Transverse colon (tissue), 4 donors: ENCODE measurements at places on chromosomes 7 and 10. TPM values are rescaled to one million over a fixed set of nuclear protein-coding genes. Genes with fewer than 3 reads are reported as not detected.

DNA sequence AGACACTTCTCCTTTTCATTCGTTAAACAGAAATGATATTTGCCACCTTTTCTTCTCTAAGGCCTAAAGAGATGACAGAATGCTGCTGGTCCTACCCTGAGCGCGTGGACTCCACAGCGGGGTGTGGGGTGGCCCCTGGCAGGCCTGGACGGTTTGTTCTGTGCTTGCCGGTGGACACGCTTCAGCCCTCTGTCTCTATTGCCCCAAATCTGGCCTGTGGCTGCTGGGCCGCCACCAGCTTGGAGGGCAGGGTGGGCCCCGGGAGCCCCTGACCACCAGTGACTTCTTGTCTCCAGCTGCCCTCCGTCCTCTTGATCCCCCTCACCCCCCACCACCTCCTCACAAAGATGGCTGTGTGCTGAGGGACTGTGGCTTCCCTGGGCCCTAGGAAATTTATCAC is 5.7 kb downstream of the CHST3 start:
- DNase-seq, result no peak

DNA sequence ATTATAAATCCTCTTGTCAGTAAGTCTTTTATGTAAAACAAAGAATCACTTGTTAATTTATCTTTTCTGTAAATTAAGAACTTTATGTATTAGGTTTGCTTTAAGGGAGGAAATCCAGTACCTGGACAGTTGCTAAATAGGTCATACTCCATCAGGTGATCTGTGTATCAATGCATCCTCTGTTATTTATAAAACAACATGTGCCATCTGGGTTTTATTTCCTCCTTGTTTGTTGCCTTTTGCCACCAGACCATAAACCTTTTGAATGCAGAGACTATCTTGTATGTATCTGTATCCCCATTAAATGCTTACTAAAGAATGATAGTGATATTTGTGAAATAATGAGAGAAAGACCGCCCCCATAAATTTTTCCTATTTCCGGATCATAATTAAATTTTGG is 70.0 kb downstream of the SLC35B4 start:
- DNase-seq, result no peak

DNA sequence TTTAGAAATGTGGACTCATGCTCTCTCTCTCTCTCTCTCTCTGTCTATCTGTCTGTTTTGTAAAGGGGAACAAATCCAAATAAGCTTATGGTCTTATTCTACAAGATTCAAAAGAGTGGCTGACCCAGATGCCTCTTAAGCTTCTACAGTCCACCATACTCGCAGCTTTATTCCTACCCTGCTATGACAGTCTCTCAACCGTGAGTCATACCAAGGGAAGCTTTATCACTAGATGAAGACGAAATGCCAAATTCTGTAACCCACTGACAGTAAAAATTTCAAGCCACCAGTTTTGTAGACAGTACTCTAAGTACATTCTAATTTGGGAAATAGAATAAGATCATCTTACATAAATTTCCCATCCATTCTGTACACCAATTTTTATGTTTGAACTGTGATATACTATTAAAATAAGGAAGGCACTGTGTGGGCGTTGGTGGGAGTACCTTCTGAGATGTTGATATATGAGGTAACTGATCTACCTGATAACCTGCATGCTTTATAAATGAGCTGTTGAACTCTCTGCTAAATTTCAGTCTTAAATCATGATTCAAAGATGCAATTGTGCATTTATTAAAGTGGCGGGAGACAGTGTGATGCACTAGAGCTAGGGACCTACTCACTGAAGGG is 153.2 kb downstream of the KLF6 start:
- no peak for DNase-seq

GRCh38 chr7:137994216-137994615 is 7.7 kb downstream of the CREB3L2 start:
- no peak for DNase-seq

DNA sequence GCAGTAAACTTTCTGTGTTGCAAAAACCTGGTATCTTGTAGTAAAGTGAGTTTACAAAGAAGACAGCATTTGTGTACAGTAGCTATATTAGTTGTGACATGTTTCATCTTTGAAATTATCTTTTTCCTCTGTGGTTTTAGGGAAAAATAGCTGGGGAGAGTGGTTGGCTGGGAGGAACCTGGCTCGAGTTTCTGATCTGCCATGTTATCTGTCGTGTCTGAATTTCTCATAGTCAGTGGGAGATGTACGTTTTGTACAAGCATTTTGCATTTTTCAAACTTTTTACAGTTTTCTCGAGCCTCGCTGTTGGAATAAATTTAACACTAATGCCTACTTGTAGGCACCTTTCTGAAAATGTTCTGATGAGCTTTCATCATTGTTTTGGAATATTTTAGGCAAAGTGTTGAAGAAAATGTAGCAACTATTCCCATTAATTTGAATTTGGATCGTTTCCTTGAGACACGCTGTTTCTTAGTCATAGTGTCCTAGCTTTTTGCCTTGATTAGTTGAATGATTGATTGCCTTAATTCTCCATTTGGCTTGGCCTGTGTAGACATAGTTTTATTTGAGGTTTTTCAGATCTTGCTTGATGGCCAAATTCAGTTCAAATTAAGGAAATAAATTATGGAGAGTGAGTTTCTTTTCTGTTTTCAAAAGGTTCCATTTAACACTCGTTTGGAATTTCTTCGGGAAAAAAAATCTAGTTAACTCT is 65.1 kb downstream of the CAMK1D start:
- DNase-seq, result no peak

GRCh38 chr7:158614700-158615099 is 27.1 kb upstream of the PTPRN2 start:
- no peak for DNase-seq

Gene ANKRD7
- total RNA-seq, result 0.27 TPM

Gene TUBAL3
- 0.40 TPM for total RNA-seq
